ENCODE measurements at places on chromosomes 7 and 10.

- DNase-seq = no peak
Observed at GRCh38 chr7:93578762-93579161, 4.2 kb upstream of the CALCR start.

DNA sequence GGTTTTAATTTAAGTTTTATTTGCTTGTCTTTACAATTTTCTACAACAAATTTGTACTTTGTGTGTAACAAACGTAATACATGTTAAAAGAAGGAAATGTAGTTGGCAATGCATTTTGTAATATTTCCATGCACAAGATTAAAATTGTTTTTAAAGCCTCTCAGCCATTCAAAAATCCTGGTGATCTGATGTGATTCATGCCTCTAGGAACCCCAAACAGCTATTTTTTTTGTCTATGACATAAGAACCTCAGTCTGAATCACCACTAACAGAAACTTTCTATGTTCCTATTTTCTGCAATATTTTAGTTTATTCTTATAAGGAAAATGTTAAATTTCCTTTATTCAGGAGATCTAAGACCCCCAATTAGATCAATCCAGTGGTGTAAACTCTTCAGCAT is 183.1 kb upstream of the YAE1 start:
- DNase-seq = no peak

GRCh38 chr10:125084191-125084613 is 76.2 kb downstream of the CTBP2 start:
- no peak for DNase-seq

DNA sequence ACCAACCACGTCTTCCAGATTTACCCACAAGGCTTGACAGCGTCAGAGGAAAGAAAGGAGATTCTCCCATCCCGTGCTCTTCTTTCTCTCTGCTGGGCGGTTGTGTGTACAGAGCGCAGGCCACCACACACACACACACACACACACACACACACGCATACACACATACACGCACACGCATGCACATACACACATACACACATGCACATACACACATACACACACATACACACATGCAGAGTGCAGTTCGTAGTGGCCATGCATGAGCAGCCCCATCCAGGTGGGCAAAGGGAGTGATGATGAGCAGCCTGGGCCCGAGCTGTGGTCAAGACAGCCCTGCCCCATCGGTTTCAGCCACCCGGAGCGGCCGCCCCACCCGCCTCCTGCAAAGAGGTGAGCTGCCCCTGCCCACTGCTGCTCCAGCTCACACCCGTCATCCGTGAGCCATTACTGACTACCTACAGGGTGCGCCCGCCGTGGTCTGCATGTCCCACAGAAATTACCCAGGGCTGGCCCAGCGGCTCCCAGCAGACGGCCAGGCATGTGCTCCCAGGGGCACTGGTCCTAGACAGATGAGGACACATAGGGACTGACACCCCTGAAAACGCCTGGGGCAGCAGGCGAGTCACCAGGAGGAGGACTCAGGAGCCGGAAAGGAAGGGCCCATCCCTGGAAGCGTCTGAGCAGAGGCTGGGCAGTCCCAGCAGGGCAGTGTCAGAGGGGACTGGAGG is 69.6 kb downstream of the ASB13 start:
- DNase-seq = no peak

DNA sequence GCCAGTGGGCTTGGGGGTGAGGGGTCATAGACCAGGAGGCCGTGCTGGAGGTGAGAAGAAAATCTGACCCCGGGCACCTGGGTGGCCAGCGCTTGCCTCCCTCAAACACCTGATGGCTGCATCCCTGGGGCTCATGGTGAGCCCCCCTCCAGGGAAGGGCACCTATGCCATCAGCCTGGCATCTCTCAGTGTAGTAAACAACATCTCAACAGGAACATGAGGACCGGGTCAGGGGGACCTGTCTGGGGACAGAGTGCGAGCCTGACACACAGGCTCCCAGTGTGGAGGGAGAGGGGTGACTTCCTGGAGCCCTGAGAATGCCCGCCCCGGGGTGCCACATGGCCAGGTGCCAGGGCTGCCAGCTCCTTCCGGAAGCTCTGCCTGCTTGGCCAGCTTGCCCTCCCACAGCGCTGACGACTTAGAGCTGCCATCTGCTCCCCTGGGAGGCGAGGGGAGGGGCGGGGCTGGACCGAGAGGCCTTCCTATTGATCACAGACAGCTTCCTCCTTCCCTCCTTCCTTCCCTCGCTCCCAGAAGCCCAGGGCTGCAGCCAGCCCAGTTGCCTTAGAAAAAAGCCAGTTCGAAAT is 12.3 kb downstream of the STX1A start:
- no peak for DNase-seq

Measured in GM12865 (cell line).